Activated T-cell treated with anti-CD3 and anti-CD28 coated beads, Interleukin-2, amount 50 U/mL, for 72 hours (primary cell): ENCODE measurements at places on chromosomes 2 and 18. TPM values are rescaled to one million over a fixed set of nuclear protein-coding genes. Genes with fewer than 3 reads are reported as not detected.

DNA sequence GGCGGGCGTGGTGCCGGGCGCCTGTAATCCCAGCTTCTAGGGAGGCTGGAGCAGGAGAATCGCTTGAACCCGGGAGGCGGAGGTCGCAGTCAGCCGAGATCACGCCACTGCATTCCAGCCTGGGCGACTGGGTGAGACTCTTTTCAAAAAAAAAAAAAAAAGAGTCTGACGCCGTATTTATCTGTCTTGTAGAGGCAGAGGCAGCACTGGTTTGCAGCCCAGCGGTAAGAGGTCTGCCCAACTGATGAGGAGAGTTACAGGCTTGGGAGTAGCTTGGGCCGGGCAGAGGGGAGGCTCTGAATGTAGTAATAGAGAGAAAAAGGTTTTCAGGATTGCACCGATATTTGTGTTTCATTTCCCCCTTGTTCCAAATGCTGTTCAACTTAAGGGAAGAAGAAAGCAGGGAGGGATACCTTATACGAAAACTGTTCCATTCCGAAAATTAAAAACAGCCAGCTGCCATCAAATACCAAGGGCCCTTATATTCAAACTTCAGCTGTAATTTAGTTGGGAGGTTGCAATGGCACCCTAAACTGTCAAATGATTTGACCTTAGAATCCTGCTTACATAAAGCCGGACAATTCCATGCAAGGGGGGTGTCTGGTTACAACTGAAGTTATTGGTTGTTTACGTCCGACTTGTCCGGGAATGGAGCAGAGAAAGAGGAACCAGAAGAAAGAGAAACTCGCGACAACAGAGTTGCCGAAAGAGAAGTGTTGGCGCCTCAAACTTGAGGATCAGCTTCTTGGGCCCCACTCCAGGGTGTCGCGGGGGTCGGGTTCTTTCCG, 9.2 kb upstream of the SP9 start:
- DNase-seq = no peak
- H3K27me3 ChIP-seq = peaks cover 86% of the 10 kb centered on the region

Gene RASGRP3
- 3.1 TPM for total RNA-seq

DNA sequence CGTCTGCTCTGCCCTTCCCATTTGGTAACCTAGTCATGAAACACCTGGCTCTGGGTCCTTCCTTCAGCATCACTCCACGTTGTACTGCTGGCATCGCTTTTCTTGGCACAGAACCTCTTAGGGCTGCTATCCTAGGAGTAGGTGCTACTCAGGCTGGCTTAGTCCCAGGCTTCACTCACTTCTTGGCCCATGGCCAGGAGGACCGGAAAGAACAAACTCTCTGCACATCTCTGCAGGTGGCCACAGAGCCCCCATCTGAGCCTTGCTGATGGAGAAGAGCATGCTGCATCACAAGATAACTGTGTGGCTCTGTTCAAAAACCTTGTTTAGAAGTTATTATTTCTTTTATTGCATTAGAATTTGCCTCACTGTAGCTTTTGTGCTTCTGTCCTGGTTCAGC, 447.2 kb upstream of the TNP1 start:
- no peaks in the 10 kb centered on the region for H3K4me1 ChIP-seq
- no peak for DNase-seq
- H3K27me3 ChIP-seq = no peaks in the 10 kb centered on the region
- no peak overlapping the region for H3K27ac ChIP-seq
- H3K36me3 ChIP-seq = peaks cover 1% of the 10 kb centered on the region
- no peak overlapping the region for H3K4me3 ChIP-seq

Gene MC2R
- total RNA-seq = not detected

GRCh38 chr2:219159771-219160185, 837 bp downstream of the NHEJ1 start:
- no peak for DNase-seq
- peak overlapping the region; percentile 87 for H3K4me3 ChIP-seq
- H3K27me3 ChIP-seq = no peaks in the 10 kb centered on the region
- H3K27ac ChIP-seq = peak overlapping the region; percentile 78

- no peaks in the 10 kb centered on the region for H3K27me3 ChIP-seq
- DNase-seq = no peak
- H3K36me3 ChIP-seq = peaks cover 25% of the 10 kb centered on the region
- H3K4me3 ChIP-seq = peak overlapping the region; percentile 85
- H3K27ac ChIP-seq = peak overlapping the region; percentile 96
Observed at GRCh38 chr2:230335461-230335863, 8.5 kb downstream of the SP140L start.

Gene FLACC1
- total RNA-seq = 3.3 TPM

DNA sequence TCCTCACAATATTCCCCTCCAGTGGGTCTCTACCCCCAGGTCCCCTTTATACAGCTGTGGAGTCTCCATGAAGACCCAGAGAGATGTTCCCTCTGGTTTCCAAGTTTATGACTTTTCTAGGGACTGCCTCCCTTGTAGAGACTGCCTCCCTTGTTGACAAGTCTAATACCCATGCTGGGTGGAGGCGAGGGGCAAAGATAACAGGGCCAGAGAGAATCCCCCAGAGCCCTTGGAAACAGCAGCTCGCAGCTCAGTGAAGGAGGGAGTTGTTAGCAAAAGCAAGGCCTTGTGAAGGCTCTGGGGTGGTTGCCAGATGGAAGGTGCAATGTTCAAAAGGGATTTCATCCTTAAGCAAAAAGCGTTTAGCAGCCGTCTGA, 75.0 kb upstream of the GATA6 start:
- no peaks in the 10 kb centered on the region for H3K4me1 ChIP-seq
- no peaks in the 10 kb centered on the region for H3K36me3 ChIP-seq
- peaks cover 10% of the 10 kb centered on the region for H3K27me3 ChIP-seq
- H3K27ac ChIP-seq = no peak overlapping the region
- no peak overlapping the region for H3K4me3 ChIP-seq

Gene SERPINB11
- not detected for total RNA-seq

DNA sequence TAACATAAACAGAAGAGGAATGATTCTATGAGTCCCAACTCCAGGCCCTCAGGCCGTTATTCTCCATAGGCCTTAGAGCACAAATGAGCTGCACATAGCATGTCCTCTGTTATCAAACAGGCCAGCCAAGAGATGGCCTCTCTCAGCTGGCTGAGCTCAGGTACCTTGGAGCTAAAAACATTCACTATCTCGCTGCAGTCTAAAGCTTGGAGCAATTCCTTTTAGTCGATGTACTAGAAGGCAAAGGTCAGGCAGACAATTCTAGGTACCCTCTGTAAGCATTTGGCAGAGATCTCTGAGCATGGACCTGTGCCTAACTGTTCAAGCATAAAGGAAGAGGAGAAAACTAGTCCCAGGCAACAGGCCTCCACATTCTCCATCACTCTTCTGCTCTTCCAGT, 38.0 kb upstream of the ATL2 start:
- DNase-seq = no peak
- H3K4me1 ChIP-seq = no peaks in the 10 kb centered on the region
- no peak overlapping the region for H3K4me3 ChIP-seq
- no peak overlapping the region for H3K27ac ChIP-seq
- peaks cover 2% of the 10 kb centered on the region for H3K36me3 ChIP-seq
- no peaks in the 10 kb centered on the region for H3K27me3 ChIP-seq

Gene PAX3
- total RNA-seq = not detected

Gene LRRC30
- total RNA-seq = not detected

- H3K4me3 ChIP-seq = no peak overlapping the region
- peaks cover 10% of the 10 kb centered on the region for H3K27me3 ChIP-seq
- no peak overlapping the region for H3K27ac ChIP-seq
- peaks cover 17% of the 10 kb centered on the region for H3K4me1 ChIP-seq
- DNase-seq = no peak
Observed at GRCh38 chr2:179260224-179260623, 4.4 kb downstream of the SESTD1 start.

Gene DNAH6
- 1.0 TPM for total RNA-seq

Gene CRYBA2
- not detected for total RNA-seq

GRCh38 chr2:39786761-39787522, 7.9 kb upstream of the THUMPD2 start:
- no peak for DNase-seq
- no peaks in the 10 kb centered on the region for H3K36me3 ChIP-seq
- peaks cover 7% of the 10 kb centered on the region for H3K27me3 ChIP-seq

GRCh38 chr2:99377879-99378278, 40.7 kb downstream of the EIF5B start:
- H3K4me3 ChIP-seq = peak overlapping the region; percentile 61
- H3K36me3 ChIP-seq = peaks cover 44% of the 10 kb centered on the region

GRCh38 chr18:78813936-78814710, 165.5 kb upstream of the SALL3 start:
- H3K27ac ChIP-seq = no peak overlapping the region
- H3K4me3 ChIP-seq = no peak overlapping the region
- H3K27me3 ChIP-seq = peaks cover 8% of the 10 kb centered on the region
- H3K4me1 ChIP-seq = no peaks in the 10 kb centered on the region
- H3K36me3 ChIP-seq = no peaks in the 10 kb centered on the region

DNA sequence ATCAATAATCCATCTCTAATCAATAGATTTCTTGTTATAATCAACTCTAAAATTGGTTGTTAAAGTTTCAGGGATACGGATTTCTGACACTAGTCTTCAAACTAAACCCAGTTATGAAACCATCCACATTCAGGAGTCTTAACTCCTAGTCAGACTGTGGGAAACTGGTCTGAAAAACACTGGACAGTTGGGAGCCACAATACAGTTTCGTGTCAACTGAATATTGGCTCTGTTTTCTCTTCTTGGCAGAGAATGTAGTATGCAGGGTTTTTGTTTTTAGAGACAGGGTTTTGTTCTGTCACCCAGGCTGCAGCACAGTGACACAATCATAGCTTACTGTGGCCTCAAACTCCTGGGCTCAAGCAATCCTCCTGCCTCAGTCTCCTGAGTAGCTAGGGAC, 123.1 kb downstream of the RTTN start:
- H3K27ac ChIP-seq = no peak overlapping the region
- H3K4me3 ChIP-seq = no peak overlapping the region
- no peak for DNase-seq
- H3K4me1 ChIP-seq = peaks cover 11% of the 10 kb centered on the region
- no peaks in the 10 kb centered on the region for H3K27me3 ChIP-seq

DNA sequence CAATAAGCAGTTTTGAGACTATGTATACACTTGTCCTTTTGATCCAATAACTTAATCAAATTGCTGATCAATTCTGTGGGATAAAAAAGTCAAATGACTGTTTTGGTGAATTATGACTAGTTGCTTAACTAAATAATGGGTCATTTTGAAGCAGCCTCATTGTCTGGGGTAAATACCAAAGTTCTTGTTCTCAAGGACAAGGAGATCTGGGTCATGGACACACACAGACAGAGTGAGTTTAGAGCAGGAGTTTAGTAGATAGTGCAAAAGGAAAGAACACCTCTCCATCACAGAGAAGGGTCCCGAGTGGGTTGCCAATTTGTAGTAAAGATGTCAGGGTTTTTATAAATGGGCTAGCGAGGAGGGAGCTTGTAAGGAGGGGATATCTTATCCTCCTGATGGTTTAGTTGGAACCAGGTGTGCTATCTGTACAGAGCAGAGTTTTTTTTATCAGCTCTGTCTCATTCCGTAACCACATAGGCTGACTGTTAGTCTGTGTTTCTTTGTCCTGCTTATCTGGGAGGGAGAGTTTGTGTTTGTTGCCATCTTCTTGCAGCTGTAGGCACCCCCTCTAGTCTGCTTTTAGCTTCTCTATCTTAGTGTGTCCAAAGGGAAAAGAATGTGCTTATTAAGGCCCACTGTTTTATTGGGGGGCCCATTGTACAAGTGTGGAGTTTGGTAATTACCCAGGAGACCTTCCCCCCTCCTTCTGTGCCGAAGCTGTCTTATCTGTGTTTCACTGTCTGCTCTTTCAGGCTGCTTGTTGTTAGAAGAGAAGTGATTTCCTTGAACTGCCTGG, 48.7 kb upstream of the C1GALT1C1L start:
- H3K36me3 ChIP-seq = no peaks in the 10 kb centered on the region
- H3K27me3 ChIP-seq = no peaks in the 10 kb centered on the region
- no peak overlapping the region for H3K27ac ChIP-seq
- DNase-seq = no peak
- no peak overlapping the region for H3K4me3 ChIP-seq

GRCh38 chr2:133817680-133818566, 249.7 kb upstream of the NCKAP5 start:
- no peak for DNase-seq
- no peaks in the 10 kb centered on the region for H3K36me3 ChIP-seq
- H3K27me3 ChIP-seq = peaks cover 14% of the 10 kb centered on the region
- H3K4me3 ChIP-seq = no peak overlapping the region
- no peaks in the 10 kb centered on the region for H3K4me1 ChIP-seq

Gene CABYR
- total RNA-seq = 0.65 TPM

DNA sequence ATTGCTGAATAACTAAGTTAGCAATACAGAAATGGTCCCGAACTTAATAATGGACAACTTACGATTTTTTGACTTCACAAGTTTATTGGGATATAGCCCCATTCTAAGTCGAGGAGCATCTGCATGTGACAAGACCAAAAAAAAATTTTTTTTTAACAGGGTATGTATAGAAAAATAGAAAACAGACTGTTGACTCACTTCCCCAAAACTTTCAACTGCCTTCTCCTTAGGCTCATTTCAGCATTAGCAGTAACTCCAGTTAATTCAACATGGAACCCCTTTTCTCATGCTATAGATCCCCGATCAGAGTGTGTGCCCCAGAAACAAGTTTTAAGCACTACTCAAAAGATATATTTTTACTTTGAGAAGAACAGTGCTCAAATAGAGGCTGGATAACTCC, 5.4 kb downstream of the CD302 start:
- H3K36me3 ChIP-seq = peaks cover 2% of the 10 kb centered on the region
- no peak overlapping the region for H3K4me3 ChIP-seq
- peaks cover 24% of the 10 kb centered on the region for H3K27me3 ChIP-seq
- no peak for DNase-seq
- no peak overlapping the region for H3K27ac ChIP-seq

Gene SMYD5
- total RNA-seq = 32.5 TPM

- DNase-seq = peak; percentile 29
- peak overlapping the region; percentile 99 for H3K27ac ChIP-seq
- peaks cover 56% of the 10 kb centered on the region for H3K4me1 ChIP-seq
Observed at GRCh38 chr18:75211002-75211621, 515 bp downstream of the TSHZ1 start.

Gene RAX
- not detected for total RNA-seq

GRCh38 chr2:39618236-39618635, 47.5 kb upstream of the TMEM178A start:
- peaks cover 12% of the 10 kb centered on the region for H3K4me1 ChIP-seq
- no peak overlapping the region for H3K27ac ChIP-seq
- no peak for DNase-seq
- H3K4me3 ChIP-seq = no peak overlapping the region
- H3K27me3 ChIP-seq = peaks cover 44% of the 10 kb centered on the region

Gene C2orf78
- total RNA-seq = not detected

Gene SLC8A1
- 0.58 TPM for total RNA-seq

- no peak overlapping the region for H3K4me3 ChIP-seq
- H3K36me3 ChIP-seq = no peaks in the 10 kb centered on the region
Observed at GRCh38 chr18:49934457-49934856, 121.1 kb upstream of the ACAA2 start.

Gene TYW5
- 14.7 TPM for total RNA-seq

DNA sequence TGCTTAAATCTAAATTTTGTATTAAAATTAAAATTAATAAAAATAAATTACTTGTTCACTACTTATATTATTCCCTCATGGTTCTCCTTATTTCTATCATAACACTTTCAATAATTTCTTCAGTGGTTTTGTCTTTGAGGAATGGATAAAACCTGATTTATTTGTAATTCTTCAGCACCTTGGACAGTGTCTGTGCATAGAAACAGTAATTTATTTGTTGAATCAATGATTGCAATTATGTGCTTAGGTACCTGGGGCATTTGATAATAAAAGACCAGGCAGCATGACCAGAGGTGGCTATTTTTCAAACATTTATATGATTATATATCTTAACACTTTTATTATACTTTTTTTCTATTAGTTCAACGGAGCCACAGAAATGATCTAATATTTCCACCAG, 1062.7 kb downstream of the DSC3 start:
- no peak overlapping the region for H3K4me3 ChIP-seq
- no peak for DNase-seq
- H3K27ac ChIP-seq = no peak overlapping the region
- no peaks in the 10 kb centered on the region for H3K36me3 ChIP-seq
- no peaks in the 10 kb centered on the region for H3K4me1 ChIP-seq
